ENCODE measurements at places on chromosomes 13 and 19.

DNA sequence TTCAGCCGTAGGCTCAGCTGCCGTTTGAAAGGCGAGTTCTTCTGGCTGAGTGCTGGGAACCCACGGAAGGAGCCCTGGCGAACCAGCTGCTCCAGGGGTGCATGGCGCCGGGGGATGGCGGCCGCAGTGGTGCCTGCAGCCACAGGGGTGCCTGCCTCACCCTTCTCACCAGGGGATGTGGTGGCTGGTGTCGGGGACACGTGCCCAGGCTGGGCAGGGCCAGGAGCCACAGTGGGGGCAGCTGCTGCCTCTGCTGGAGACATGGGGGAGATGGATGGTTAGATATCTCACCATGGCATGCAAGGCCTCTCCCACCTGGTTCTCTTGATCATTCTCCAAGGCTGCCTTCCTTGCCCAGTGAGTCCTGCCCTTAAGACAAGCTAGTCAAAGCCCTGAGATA lies 17.1 kb downstream of the NUMBL start:
- no peak for DNase-seq

GRCh38 chr19:33459222-33460090 lies 62.1 kb downstream of the PEPD start:
- no peak for DNase-seq

DNA sequence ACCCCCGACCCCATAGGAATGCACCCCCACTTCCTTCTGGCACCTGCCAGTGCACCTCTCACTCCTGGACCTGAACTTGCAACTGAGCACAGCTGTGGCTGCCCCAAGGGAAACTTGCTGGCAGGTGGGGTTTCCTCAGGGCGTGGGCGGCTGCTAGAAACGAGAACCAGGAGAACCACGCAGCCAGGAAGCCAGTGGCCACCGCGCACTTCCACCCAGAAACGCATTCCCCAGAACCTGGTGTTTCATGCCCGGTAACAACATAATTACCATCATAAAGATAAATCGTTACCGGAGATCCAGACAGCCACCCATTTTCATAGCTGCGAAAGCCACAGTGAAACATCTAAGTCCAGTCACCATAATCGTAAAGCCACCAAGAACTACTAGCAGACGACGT lies 75.2 kb upstream of the C13orf46 start:
- DNase-seq = no peak

- DNase-seq = no peak
Measured at GRCh38 chr13:105616333-105617075, 919.0 kb downstream of the EFNB2 start.

GRCh38 chr19:15701757-15702533 lies 25.9 kb upstream of the OR10H2 start:
- DNase-seq = no peak

GRCh38 chr13:100561158-100561499 lies 27.5 kb downstream of the GGACT start:
- DNase-seq = no peak

DNA sequence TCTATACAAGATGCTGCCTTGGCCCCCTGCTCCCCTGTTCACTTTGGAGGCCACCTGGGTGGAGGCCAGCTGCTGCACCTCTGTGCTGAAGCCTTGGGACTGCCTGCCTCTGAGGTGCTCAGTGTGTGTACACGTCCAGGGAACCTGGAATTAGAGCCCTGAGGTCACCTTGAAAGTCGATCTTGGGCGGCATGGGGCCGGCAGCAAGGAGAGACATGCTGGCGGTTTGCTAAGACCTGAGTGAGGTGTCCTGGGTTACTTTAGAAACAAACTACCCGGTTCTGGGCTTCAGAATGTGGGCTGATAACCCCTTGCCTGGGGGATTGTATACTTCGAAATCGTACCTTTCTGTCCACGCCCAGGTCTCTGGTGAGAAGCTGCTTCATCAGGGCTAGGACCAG lies 25.5 kb downstream of the TSSK6 start:
- no peak for DNase-seq

DNA sequence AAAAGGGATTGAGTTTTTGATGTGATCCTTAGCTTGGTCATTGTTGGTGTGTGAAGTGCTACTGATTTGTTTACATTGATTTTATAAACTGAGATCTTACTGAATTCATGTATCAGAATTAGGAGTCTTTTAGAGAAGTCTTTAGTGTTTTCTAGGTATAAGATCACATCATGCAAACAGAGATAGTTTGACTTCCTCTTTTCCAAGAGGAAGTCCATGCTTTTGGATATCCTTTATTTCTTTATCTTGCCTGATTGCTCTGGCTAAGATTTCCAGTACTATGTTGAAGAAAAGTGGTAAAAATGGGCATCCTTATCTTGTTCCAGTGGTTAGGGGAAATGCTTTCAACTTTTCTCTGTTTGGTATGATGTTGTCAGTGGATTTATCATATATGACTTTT lies 561.2 kb upstream of the SLITRK1 start:
- DNase-seq = no peak

- DNase-seq = no peak
Measured at GRCh38 chr13:24348385-24348784, 39.0 kb downstream of the C1QTNF9 start.

DNA sequence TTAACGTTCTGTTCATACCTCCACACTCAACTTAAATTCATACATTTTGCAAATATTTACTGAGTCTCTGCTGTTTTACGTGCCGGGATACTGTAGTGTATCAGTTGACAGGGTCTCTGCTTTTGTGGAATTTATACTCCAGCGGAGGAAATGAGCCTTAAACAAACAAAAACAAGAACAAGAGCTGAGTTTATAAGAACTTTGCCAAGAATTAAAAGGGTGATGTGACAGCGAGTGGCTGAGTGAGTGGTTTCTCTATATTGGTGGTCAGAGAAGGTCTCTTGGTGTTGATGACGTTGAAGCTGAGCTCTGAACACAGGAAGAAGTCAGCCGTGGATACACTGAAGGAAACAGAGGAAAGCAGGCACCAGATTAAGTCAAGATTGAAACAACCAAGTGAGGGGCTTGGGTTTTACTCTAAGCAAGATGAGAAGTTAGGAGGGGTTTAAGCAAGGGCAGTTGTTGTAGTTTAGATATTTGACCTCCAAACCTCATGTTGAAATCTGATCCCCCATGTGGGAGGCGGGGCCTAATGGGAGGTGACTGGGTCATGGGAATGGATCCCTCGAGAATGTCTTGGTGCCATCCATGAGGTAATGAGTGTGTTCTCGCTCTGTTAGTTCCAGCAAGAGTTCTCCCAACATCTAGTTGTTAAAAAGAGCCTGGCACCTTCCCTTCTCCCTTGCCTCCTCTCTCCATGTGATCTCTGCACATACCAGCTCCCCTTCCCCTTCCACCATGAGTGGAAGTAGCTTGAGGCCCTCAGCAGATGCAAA lies 248.3 kb downstream of the DCLK1 start:
- DNase-seq = no peak

DNA sequence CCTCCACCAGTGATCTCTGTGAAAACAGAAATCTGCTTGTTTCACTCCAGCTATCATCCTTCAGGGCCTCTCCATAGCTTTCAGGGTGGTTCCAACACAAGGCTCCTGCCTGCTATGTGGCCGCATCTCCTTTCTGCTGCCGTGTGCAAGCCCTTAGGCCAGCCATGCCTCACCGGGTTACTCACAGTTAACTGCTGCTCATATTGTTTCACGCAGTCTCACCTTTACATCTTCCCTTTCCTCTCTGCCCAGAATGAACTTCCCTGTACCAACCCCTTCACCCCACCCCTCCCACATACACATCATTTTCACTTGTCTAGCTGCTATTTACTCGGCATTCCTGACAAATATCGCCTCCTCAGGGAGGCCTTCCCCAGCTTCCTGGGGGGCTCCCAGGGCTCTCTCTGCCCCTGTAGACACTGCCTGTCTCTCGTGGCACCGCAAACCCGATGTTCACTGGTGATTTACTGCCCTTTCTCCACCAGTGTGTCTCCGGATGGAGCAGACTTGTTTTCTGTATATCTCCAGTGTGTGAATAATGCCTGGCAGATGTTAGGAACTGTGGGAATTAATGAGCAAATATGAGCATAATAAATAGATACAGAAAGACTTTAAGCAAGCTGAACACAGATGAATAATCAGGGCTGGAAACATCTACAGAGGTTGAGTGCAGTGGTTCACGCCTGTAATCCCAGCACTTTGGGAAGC lies 39.3 kb upstream of the GPR183 start:
- no peak for DNase-seq

DNA sequence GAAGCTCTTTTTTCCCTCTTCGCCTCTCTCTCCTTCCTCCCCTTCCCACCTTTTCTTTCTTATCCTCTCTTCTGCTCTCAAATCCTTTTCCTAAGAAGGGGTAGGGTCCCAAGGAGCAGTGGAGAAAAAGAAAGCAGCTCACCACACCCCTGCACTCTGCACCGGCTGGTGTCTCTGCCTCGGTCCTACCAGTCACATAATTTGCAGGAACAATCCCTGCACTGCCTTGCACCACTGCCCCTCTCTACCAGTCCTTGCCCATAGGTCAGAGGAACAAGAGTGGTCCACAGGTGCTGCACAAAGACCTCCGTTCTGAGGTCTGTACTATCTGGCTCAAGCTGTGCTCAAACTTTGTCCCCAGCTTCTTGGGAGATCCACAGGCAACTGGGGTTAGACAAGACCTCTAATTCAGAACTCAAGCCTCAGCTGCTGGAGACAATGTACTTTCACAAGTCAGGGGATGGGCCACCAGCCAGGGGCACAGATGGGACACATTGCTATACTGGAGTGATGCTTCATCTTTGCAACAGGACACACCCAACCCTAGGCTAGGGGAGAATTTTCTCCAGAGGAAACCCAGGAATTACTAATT lies 125.4 kb upstream of the ZNF507 start:
- no peak for DNase-seq

DNA sequence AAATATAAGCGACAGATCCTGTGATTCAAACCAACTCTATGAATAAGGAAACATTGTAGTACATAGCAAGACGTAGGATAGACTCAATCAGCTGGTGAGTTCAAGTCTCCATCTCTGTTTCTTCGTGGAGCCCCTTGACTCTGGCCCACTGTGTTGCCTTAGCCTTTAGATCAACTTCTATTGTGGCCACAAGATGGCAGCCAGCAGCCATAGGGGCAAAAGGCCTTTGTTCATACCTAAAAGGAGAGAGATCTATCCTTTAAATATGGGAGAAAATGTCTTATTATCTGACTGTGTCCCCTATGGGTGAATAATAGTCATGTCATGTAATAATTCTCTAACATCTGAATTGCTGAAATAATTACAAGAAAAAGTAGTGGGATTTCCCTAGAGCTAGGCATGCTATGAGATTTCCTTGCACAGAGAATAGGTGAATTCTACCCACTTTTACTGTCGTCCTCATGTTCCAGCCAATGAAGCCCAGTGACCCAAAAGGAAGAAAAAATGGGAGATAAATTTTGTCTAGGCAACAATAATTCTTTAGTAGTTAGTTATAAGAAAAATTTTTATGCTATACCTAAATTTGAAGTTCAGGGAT lies 129.4 kb downstream of the PCDH20 start:
- DNase-seq = peak; percentile 26

- no peak for DNase-seq
Measured at GRCh38 chr13:33992881-33993336, 175.0 kb downstream of the RFC3 start.

- DNase-seq = no peak
Measured at GRCh38 chr13:39894586-39894985, 239.1 kb downstream of the COG6 start.

DNA sequence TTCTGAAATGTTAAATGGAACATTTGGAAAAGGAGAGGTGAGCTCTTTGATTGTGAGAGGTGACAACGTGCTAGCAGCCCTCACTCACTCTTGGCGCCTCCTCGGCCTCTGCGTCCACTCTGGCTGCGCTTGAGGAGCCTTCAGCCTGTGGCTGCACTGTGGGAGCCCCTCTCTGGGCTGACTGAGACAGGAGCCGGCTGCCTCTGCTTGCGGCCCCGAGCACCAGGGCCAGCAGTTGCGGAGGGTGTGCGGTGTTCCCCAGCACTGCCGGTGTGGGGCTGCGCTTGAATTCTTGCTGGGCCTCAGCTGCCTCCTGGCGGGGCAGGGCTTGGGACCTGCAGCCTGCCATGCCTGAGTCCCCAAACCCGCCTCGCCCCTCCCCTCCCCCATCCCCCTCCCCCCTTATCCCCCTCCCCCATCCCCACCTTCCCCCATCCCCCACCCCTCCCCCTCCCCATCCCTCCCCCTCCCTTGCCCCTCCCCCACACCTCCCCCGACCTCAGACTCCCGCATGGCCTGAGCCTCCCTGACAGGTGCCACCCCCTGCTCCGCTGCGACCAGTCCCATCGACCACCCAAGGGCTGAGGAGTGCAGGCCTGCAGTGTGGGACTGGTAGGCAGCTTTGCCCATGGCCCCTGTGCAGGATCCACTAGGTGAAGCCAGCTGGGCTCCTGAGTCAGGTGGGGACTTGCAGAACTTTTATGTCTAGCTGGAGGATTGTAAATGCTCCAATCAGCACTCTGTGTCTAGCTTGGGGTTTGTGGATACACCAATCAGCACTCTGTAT lies 411.0 kb downstream of the OLFM4 start:
- DNase-seq = no peak

DNA sequence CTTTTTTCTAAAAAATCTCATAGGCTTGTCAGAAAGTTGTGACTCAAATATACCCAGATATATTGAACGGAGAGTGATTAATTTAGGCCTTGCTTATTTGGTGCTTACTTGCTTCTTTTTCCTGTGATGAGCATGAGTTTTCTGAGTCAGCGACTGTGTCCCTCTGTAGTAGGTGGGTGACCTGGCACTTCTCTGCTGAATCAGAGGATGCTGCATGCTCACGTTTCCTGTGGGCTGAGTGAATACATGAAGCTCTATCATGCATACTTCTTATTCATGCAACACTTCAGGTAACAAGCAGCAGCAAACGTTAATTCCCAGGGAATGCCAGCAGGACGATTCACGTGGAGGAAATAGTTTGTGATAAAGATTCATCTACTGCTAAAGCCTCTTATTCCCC lies 245.0 kb downstream of the KLF5 start:
- DNase-seq = no peak

- DNase-seq = no peak
Measured at GRCh38 chr13:75312884-75313520, 169.0 kb downstream of the TBC1D4 start.

DNA sequence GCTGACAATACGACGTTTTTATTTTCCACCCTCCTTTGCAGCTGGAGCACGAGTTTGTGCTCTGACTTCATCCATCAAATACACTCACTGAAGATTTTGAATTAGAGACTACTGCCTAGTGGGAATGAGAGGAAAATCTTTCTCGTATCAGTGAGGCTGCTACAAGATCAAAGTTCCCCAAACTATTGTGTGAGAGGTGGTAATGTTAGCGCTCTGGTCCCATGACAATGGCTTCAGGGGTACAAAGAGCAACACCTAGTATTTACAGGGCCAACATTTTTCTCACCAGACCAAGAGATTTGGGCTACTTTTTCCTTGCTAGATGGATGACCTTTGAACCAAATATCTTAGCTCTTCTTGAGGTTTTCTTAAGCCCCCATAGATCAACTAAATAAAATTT lies 30.3 kb upstream of the PDX1 start:
- no peak for DNase-seq

- DNase-seq = peak; percentile 48
Measured at GRCh38 chr19:18832306-18833140, 764 bp downstream of the UPF1 start.
